Natural killer cell (primary cell): ENCODE measurements at places on chromosomes 5 and 9. TPM values are rescaled to one million over a fixed set of nuclear protein-coding genes. Genes with fewer than 3 reads are reported as not detected.

DNA sequence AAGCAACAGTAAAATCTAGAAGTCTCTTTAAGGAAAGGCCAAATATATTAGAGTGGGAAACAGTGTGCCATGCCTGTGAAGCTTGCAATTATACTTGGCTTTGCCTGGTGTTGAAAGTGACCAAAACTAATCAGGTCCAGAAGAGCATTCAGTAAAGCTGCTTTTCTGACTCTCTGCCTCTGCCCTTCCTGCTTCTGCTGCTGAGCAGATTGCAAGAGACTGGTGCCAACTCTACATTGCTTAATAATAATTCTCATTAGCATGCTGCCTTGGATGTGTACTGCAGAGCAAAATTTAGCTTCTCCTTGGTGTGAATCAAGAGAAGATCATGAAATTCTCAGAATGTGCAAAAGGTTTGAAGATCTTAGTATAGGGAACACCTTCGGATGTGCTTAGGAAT, 120.4 kb upstream of the RFX3 start:
- DNase-seq, result no peak

DNA sequence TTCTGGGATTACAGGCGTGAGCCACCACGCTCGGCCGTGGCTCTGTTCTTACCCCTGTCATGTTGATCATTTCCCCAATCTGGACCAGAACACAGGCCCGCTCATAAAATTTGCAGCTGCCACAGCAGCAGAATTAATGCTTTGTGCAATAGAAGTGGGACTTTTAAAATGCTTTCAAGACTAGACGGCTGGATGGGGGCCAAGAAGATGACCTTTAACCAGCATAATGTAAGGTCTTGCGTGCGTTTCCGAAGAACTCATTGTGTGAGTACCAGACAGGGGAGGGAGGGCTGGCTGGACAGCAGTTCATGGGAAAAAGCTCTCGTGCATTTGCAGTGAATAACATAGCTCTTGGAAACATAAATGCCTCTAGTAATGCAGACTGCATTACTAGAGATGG, 3.5 kb upstream of the WDR38 start:
- DNase-seq, result no peak

DNA sequence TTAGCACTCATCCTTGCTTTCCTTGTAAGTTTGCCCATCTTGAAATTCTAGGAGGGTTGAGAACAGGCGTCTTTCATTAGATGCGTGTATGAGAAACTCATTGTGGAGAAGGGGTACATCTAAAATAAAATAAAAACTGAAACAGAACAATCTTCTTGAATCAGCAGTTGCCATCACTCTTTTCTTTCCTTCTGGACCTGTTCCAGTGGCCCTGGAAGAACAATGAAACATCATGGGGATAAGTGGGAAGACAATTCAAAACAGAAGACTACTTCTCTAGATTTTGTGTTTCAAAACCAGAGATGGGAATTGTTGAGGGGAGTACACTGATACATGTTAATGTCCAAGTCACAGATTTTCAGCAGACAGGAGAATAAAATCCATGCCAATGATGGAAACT, 59.9 kb downstream of the SLC1A3 start:
- no peak for DNase-seq

- DNase-seq, result no peak
These were observed 97.1 kb downstream of the DTWD2 start for GRCh38 chr5:118891252-118891651.

DNA sequence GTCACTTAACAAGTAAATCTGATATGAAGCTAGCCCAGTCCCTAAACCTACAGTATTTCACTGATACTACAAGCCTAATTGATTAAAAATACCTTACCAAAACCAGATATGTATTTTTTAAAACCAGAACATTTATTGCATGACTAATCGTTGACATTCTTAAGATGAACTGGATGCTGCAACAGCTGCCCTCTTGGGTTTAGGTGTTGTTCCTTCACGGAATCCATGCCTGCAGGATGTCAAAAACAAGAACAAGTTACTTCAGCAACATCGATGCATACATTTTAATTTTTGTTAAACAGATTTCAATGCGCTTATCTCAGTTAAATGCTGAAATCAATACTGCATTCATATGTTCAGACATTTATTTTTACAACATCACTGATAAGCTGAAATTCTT, 2.7 kb downstream of the RPL37 start:
- no peak for DNase-seq

GRCh38 chr9:83167126-83167525, 104.2 kb upstream of the RASEF start:
- no peak for DNase-seq

DNA sequence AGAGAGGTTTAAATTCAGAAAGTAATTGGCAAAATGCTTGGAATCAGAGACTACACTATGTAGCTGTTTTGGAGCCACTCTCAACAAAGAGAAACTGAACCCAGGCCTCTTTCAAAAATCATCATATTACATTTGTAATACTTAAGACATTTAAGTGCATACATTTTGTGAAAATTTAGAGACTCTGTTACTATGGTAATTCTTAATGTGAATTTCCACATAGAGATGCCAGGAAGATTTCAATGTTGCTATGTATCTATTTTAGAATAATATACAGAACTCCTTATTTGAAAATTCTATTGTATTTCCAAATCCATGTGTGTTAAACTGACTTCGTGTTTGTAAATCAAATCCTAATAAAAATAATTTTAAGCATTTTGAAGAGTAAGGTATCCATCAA, 1260.9 kb upstream of the C9orf72 start:
- DNase-seq, result no peak

DNA sequence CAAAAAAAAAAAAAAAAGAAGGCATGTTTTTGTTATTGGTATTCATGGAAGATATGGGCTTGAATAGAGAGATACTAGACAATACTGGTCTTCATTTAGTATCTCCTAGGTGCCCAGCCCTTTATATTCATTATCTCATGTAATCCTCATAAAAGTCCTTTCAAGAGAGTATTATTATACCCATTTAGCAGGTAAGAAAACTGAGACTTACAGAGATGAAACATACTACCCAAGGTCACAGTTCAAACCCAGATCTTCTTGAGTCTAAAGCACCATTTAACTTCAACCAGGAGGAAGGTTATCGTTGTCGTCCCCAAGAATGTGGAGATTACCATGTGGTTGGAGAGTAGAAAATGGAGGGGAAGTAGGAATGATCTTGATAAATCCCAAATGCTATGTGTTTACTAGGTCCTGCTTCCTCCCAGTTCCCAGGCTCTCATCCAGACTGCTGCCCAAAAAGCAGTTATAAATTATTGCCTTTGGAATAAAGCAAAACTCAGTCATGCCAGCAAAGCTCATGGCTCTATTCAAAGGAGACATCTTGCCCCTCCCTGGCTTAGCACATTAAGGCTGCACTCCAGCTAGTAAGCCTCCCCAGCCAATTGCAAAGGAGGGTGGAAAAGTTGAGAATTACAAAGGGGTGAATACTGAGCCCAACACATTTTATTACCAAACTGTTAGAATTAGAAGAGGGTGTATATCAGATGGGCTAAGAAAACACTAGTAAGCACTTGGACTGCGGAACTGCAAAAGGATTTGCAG, 163.9 kb downstream of the PIK3R1 start:
- no peak for DNase-seq

DNA sequence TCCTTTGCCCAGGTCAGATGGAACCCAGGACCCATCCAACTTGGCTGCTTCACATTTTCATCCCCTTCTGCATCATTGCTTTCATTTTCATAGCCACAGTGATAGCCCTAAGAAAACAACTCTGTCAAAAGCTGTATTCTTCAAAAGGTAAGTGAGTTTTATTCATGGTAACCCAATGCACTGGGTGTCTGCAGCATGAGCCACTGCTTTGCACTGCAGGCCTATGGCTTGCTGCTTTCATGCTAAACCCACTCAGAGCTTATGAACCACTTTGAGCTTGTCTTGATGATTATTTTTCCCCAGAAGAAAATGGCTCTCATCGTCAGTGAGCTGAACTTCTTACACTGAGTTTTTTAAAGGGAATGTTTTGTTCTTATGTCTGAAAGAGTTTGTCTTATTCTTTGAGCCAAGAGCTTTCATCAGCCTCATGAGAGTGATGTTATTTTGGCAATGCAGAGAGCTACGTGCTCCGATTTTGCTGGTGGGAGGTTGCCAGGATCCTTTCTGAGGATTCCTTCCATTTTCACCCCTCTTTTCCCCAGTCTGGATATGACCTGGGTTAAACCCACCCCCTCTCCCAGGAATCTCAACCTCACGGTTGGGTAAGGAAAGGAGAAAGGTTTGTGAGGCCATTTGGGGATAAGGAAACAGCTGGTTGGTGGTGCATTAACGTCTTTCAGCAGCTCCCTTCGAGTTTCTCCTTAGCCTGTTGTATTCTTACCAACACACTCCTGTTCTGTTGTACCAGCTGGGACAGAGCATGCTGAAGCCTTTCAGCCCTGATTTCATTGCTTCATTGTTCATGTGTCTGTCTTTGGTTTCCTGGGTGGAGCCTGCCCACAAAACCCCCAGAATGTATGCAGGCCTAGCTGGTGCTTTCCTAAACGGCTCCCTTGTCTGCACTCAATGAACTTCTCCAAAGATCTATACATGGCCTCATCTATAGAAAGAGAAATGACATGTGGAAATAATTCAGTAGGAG, 47.6 kb downstream of the PDCD1LG2 start:
- DNase-seq, result peak; percentile 85

GRCh38 chr5:82421119-82421518, 143.0 kb upstream of the RPS23 start:
- no peak for DNase-seq

- peak; percentile 22 for DNase-seq
These were observed at the start of gene RAI14 for GRCh38 chr5:34656001-34656699. Gene RAI14 (plus strand): TSS chr5:34656328. CDS start chr5:34686920, 30,592 bp downstream.

GRCh38 chr5:126438868-126439267, 15.7 kb downstream of the GRAMD2B start:
- no peak for DNase-seq

DNA sequence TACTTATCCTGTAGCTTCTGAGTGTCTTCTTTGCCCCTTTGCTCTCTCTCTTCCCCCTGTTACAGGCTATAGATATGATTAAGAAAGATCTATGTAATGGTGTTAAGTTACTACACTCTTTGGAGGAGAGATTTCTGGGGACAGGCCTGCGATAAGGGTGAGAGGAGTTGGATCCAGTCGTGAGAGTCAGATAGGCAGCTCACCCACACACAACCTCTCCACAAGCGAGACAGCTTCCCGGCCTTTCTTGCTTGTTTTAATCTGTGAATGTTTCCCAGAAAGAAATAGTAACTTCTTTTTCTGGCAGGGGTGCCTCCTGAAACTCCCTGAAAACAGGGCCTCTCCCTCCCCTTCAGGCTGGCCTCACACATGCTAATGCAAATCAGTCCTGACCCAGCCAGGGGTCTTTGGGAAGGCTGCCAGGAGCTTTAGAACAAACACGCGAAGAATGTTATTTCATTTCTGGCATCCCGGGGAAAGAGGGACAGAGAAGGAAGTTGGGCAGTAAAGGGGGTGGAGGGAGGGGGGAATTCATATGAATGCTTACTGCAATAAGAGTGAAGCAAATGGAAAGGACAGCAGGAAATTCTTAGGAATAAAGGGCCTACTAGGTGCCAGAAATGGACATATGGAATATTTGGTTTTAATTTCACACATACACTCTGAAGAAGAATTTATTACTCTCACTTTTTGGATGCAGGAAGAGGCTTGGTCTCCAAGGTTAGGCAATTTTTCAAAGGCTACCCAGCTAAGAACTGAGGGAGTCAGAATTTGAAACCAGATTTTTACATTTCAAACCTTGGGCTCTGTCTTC, 215.8 kb upstream of the TRIM32 start:
- no peak for DNase-seq

The SLC6A7 gene
- not detected for total RNA-seq

The IGIP gene
- 4.0 TPM for total RNA-seq

The PLPP7 gene
- 0.28 TPM for total RNA-seq

The PCDHA4 gene
- total RNA-seq, result not detected

The CTXN3 gene
- not detected for total RNA-seq

The CCNJL gene
- total RNA-seq, result 20.7 TPM
